Stimulated activated CD8-positive, alpha-beta memory T cell treated with anti-CD3 and anti-CD28 coated beads, Interleukin-7, amount 100 ng/mL, for 48 hours (primary cell): ENCODE measurements at places on chromosomes 3 and 15.

DNA sequence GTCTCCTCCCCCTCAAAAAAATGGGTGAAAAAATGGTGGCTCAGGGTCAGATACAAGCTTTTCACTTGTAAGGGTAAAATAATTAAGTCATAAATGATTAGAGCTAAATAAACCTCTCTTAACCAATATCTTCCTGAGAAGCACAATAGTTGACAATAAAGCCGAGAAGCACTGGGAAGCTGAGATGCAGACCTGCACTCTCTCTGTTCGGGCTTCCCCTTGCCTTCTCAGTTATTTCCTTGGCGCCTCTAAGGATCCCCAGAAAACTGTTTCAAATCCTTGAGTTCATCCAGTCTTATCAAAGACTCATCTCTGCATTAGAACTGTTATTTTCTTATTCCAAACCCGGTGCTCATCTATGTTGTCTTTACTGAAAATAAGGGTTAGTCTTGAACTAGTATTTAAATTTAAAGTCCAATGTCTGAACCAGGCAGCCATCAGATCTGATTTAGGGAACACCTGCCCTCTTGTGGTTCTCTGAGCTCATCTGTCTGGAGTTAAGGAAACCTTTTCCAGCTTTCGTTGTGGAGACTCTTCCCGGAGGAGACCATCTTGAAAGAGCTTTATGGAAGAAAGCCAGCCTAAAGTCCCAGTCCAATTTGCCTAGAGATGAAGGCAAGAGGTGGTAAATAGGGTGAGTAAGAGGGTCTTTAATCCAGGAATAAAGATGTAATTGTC is 256.4 kb upstream of the MCTP2 start:
- no peak for DNase-seq

GRCh38 chr3:76646921-76647562 is 392.9 kb upstream of the ROBO2 start:
- DNase-seq, result no peak

DNA sequence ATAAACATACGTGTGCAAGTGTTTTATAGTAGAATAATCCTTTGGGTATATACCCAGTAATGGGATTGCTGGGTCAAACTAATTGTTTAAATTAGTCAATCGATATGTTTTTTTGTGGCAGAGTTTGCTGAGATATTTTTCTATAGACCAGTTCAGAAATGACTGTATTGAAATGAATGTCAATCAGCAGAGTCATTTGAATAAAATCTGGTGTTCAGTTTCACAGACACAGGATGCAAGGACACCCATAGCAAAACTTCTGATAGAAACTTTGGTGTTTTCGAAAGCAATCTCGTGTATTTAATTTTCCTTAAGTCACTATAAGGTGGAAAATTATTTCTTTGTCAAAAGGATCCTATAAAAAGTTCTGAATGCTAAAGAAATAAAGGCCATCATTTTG is 434.4 kb downstream of the RAP2B start:
- no peak for DNase-seq

GRCh38 chr15:82916161-82916952 is 36.2 kb downstream of the HOMER2 start:
- DNase-seq, result no peak

DNA sequence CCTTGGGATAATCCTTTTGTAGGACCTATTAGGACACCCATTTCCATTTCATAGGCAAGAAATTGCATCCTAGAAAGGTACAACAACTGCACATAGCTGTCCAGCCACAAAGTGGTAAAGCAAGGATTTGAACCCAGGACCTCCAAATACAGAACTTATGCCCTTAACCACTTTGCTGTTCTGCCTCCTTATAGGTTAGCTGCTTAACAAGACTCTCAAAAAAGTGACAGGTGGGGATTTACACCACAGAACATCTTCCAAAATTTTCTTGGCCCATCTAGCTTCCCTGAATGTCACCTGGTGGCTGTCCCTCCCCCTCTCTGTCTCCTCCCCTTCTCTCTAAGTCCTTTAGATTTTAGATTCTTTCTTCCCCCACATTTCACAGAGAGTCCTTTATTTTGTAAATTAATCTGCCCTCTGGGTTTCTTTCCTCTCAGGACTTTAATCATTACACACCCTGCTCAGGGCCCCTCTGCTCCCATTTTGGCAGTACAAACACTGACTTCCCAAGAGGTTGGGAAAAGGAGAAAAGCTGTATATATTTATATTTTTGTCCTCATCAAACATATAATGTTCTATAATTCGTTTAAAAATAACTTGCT is 120.6 kb downstream of the CPNE4 start:
- DNase-seq, result no peak

DNA sequence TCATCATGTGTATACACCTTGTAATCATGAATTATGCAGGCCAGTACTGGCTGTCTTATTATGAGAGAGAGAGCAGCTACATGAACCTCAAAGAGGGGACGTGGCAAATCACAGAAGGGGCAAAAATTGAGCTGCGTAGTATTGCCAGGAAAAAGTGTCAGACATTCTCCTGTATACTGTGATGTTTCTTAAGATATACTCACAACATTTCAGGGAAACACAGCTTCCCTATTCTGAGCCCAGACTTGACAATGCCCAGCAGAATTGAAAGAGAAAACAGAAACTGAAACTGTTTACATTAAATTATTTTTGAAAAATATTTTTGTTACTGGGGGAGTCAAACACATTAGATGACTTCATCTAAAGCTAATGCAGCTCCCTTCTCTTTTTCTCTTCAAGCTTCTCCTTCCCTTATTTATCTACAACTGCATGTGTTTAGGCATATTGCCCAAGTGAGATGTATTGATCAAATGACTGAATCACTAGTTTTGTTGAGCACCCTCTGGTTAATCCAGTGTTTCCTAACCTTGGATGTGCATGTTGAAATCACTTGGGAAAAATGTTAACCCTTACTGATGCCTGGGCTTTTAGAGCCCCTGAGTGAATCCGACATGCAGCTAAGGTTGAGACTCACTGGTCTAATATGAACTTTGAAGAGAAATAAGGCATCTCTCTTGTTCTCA is 39.5 kb downstream of the CADPS start:
- DNase-seq, result no peak

GRCh38 chr3:49013738-49014660 is 4.4 kb downstream of the DALRD3 start:
- DNase-seq, result no peak

GRCh38 chr3:41960826-41961750 is 815 bp downstream of the ULK4 start:
- DNase-seq, result peak; percentile 11

DNA sequence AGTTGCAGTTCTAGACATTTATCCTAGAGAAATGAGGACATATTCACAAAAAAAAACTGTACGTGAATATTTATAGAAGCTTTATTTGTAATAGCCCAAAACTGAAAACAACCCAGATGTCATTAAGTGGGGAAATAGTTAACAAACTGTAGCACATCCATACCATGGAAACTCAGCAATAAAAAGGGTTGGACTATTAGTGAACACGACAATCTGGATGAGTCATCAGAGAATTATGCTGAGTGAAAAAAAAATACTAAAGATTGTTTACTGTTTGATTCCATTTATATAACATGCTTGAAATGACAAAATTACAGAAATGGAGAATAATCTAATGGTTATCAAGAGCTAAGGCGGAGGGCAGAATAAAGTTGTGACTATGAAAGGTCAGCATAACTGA is 59.5 kb downstream of the CPA3 start:
- no peak for DNase-seq

GRCh38 chr15:75723847-75724660 is 11.4 kb upstream of the CSPG4 start:
- DNase-seq, result peak; percentile 30

GRCh38 chr3:53489386-53489785 is 5.0 kb upstream of the CACNA1D start:
- DNase-seq, result no peak

DNA sequence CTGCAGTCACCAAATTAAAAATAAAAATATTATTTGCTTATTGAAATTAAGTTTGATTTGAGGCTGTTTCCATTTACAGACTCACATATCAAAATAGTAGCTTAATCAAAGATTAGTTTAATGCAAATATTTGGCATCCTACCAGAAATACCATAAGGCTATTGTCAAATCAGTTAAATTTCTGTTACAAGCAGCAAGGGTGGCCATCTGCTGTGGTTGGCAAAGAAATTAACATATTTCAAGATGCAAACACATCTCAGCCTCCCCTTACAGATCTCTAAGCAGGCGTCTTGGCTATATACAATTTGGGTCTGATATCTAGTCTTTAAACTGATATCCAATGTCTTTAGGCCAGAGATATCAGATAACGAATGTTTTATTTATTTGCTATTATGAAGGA is 83.2 kb upstream of the NEDD4 start:
- no peak for DNase-seq

GRCh38 chr15:81411969-81412633 is 38.1 kb upstream of the TMC3 start:
- DNase-seq, result no peak

DNA sequence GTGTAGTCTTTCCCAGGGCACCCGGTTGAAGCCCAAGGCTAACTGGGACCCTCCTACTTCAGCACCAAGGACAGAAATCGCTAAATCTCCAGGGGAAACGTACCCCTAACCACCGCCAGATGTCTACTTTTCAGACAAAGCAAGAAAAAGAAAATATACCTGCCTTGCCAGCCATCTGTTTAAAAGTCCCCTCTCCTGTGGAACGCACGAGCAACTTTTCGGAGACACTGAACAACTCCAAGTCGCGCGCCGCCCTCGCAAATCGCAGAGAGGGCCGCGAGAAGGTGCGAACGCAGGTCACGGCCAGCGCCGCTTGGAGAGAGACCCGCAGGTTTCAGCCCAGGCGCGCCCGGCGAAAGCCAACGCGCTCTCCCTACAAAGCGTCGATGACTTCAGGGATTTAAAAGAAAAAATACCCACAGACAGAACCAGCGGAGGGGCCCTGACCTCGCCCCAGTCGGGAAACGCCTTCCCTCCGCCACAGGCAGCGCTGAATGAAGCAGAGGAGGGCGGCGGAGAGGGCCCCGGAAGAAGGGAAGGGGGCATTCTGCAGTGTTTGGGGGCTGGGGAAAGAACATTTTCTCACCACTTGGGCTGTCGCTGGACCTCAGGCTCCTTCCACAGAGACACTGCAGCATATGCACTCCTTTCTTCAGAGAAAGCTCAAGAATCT is 213.1 kb downstream of the FGF12 start:
- no peak for DNase-seq

- no peak for DNase-seq
Observed at GRCh38 chr3:43028678-43029490, 49.8 kb downstream of the GASK1A start.

- no peak for DNase-seq
Observed at GRCh38 chr15:80694611-80695098, 455 bp upstream of the ABHD17C start.

- no peak for DNase-seq
Observed at GRCh38 chr3:118637846-118638245, 396.8 kb downstream of the IGSF11 start.

DNA sequence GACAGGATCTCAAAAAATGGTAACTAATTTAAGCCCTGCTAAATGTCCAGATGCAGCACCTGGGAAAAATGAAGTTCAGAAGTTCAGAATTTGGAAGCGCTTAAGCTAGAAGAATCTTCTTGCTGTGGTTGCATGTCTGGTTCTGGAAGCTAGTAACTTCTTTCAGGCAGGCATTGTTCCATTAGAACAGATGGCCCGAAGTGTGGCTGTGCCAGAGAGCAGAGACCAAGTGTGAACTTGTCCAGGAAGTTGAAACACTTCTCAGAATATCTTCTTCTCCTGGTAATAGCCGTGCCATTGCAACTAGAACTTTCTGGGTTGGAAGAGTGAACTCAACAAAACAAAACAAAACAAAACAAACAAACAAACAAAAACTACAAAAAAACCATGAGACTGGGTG is 80.0 kb downstream of the MITF start:
- no peak for DNase-seq

DNA sequence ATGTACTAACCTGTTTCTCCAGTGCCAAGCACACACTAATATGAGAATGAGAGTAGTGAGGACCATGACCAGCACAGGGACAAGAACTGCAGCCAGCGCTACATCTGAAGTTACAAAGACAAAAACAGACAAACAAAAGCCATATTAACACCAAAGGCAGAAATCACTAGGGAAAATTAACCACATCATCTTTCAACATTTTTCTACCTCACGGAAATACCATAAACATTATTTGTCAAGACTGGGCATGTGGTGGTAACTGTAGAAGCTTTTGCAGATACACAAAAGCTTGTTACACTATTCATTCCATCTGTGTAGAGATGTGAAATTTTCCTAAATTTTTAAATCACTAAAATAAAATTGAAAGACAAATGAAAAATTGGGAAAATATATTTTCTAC is 44.9 kb downstream of the ST3GAL6 start:
- DNase-seq, result no peak

- no peak for DNase-seq
Observed at GRCh38 chr3:143601723-143602484, 246.4 kb downstream of the SLC9A9 start.

DNA sequence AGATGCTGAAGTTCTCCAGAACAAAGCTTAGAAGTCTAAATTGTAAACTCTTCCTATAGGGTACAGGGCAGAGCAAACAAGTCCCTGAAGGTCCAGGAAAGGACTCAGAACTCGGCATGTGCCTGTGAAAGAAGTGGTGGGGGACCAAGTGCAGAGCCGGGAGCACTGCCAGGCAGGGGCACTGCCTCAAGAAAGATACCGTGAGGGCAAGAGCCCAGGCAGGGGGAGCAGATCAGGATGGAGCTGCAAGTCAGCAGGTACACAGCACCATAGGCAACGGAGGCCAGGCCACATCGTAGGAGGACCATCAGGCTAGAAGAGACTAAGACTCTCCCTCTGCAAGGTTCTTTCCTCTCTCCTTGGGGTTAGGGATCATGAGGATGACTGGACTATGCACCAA is 191.6 kb downstream of the OSBPL10 start:
- no peak for DNase-seq

DNA sequence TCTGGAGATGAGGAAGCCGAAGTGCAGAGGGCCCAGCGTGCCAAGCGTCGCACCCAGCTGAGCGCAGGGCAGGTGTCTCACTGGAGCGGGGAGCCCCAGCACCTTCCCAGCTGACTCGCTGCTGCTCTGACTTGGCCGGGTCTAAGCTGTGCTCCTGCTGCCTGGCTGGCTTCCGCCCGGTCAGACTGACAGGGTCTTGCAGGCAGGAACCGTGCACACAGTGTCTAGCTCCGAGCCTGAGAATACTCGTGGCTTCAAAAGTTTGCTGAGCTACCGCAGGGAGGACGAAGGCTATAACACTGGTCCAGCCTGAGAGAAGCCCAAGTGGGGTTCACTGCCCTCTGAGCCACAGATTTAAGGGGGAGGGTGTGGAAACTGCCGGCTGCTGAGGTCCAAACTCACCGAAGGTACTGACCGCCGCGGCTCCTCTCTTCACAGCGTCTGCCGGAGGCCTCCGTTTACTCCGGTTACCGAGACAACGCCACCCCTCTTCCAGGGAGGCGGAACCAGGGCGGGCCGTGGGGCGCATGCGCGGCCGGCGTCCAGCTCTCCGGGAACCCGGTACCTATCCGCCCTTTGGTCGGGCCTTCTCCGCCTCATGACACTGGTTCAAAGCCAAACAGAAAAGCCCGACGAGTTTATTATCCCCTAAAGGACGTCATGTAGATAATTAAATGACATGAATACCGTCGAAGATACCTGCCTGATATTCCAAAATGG is at the start of gene CFAP44:
Gene CFAP44 (minus strand): TSS at position 443 of the 720 bp plus-strand sequence. CDS start 7,829 bp downstream, outside the sequence.
- peak; percentile 12 for DNase-seq

- DNase-seq, result no peak
Observed at GRCh38 chr3:186273586-186273985, 88.4 kb downstream of the DGKG start.
